Activated naive CD8-positive, alpha-beta T cell treated with anti-CD3 and anti-CD28 coated beads, Interleukin-2, amount 50 U/mL, for 24 hours (primary cell): ENCODE measurements at places on chromosomes 11 and 22.
A peak's percentile ranks its signal among the peaks of the same experiment; 100 is the strongest.

- H3K27ac ChIP-seq, result no peak overlapping the region
- no peak for DNase-seq
- peaks cover 37% of the 10 kb centered on the region for H3K4me1 ChIP-seq
- H3K4me3 ChIP-seq, result no peak overlapping the region
These were observed 51.7 kb downstream of the NAT10 start for GRCh38 chr11:34157163-34157562.

- DNase-seq, result no peak
- no peak overlapping the region for H3K4me3 ChIP-seq
- H3K27ac ChIP-seq, result no peak overlapping the region
- H3K36me3 ChIP-seq, result no peaks in the 10 kb centered on the region
These were observed 55.9 kb upstream of the KIRREL3 start for GRCh38 chr11:127056338-127056971.

- peaks cover 7% of the 10 kb centered on the region for H3K4me1 ChIP-seq
- H3K4me3 ChIP-seq, result no peak overlapping the region
- no peaks in the 10 kb centered on the region for H3K27me3 ChIP-seq
- H3K36me3 ChIP-seq, result peaks cover 4% of the 10 kb centered on the region
- H3K27ac ChIP-seq, result no peak overlapping the region
These were observed 7.1 kb downstream of the NLRX1 start for GRCh38 chr11:119175493-119176077.

DNA sequence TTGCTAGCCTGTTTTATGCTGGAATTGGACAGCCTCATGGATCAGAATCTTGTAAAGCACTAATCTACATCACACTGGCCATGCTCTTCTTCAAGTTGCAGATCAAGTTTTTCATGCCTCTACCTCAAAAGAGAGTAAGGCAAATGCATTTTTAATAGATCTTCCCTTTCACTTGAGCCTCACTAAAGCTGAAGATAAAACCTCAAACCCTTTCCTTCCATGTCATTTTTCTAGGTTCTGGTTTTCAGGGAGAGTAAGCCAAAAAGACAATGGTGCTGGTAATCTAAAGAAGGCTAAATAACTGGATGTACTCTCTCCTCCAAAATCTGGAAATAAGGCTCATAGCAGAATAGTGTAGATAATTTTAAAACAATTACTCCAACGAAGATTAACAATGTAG lies 28.3 kb downstream of the POU2AF1 start:
- peaks cover 3% of the 10 kb centered on the region for H3K4me1 ChIP-seq
- DNase-seq, result no peak
- no peaks in the 10 kb centered on the region for H3K36me3 ChIP-seq
- H3K27me3 ChIP-seq, result no peaks in the 10 kb centered on the region

DNA sequence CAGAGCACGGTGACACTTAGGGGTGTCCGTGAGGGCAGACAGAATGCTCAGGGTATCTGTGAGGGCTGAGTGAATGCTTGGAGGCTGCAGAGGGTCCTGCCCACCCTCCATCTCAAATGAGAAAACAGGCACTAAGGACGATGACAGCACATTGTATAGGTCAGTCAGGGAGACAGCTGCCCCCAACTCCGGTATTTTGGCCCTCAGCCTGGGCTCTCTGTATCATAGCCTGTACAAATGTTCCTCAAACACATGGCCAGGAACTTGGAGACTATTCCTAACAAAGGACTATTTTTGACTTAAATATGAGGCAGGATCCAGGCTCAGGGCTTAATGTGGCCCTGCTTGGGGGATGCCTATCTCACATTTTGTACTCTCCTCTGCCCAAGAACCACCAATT lies 145.4 kb downstream of the OPCML start:
- no peaks in the 10 kb centered on the region for H3K27me3 ChIP-seq
- no peak overlapping the region for H3K4me3 ChIP-seq
- no peaks in the 10 kb centered on the region for H3K36me3 ChIP-seq
- H3K4me1 ChIP-seq, result no peaks in the 10 kb centered on the region

- H3K4me3 ChIP-seq, result no peak overlapping the region
- H3K27me3 ChIP-seq, result peaks cover 2% of the 10 kb centered on the region
- H3K36me3 ChIP-seq, result no peaks in the 10 kb centered on the region
- H3K27ac ChIP-seq, result no peak overlapping the region
- no peaks in the 10 kb centered on the region for H3K4me1 ChIP-seq
These were observed 27.1 kb downstream of the PARVA start for GRCh38 chr11:12404436-12404835.

- peaks cover 2% of the 10 kb centered on the region for H3K4me1 ChIP-seq
- H3K36me3 ChIP-seq, result no peaks in the 10 kb centered on the region
These were observed 2.9 kb upstream of the ABCC8 start for GRCh38 chr11:17479284-17480214.

- H3K4me1 ChIP-seq, result peaks cover 13% of the 10 kb centered on the region
- H3K4me3 ChIP-seq, result no peak overlapping the region
- H3K27me3 ChIP-seq, result peaks cover 34% of the 10 kb centered on the region
- H3K27ac ChIP-seq, result peak overlapping the region; percentile 1
- DNase-seq, result no peak
These were observed 34.9 kb downstream of the JRKL start for GRCh38 chr11:96424693-96425092.

GRCh38 chr11:114197799-114198500 lies 98.2 kb upstream of the NNMT start:
- H3K27me3 ChIP-seq, result no peaks in the 10 kb centered on the region
- H3K4me1 ChIP-seq, result peaks cover 19% of the 10 kb centered on the region
- no peaks in the 10 kb centered on the region for H3K36me3 ChIP-seq
- DNase-seq, result no peak

GRCh38 chr11:3037040-3037944 lies 19.9 kb downstream of the CARS1 start:
- no peak overlapping the region for H3K4me3 ChIP-seq
- peaks cover 48% of the 10 kb centered on the region for H3K36me3 ChIP-seq
- peak; percentile 50 for DNase-seq
- H3K27me3 ChIP-seq, result no peaks in the 10 kb centered on the region
- peaks cover 16% of the 10 kb centered on the region for H3K4me1 ChIP-seq
- H3K27ac ChIP-seq, result no peak overlapping the region

- H3K27ac ChIP-seq, result no peak overlapping the region
- H3K4me3 ChIP-seq, result no peak overlapping the region
- DNase-seq, result no peak
- H3K27me3 ChIP-seq, result peaks cover 3% of the 10 kb centered on the region
- H3K36me3 ChIP-seq, result no peaks in the 10 kb centered on the region
These were observed 92.9 kb upstream of the AMOTL1 start for GRCh38 chr11:94675239-94675638.

- H3K27ac ChIP-seq, result no peak overlapping the region
- peaks cover 4% of the 10 kb centered on the region for H3K27me3 ChIP-seq
- H3K4me1 ChIP-seq, result peaks cover 3% of the 10 kb centered on the region
- no peaks in the 10 kb centered on the region for H3K36me3 ChIP-seq
- DNase-seq, result no peak
These were observed 151.4 kb downstream of the BLID start for GRCh38 chr11:121964591-121964990.

DNA sequence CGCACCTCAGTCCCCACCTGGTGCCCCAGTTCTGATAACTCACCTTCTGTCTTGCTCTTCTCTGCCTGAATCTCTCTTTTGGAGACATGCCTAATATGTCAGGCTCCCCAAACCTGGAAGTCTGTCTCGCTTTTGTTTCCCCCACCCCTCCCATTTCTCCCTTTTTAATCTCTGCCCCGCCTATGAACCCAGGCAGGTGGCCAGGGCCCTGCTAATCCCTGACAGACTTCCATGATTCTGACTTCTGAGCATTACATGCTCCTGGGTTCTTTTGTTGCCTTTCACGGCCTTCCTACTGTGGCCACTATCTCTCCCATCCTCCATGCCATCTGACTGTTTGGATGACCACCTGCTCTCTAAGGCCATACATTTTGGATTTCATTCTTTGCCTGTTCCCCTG lies 1120.9 kb upstream of the CCDC90B start:
- no peak for DNase-seq
- H3K36me3 ChIP-seq, result no peaks in the 10 kb centered on the region
- no peak overlapping the region for H3K27ac ChIP-seq
- H3K4me1 ChIP-seq, result no peaks in the 10 kb centered on the region

DNA sequence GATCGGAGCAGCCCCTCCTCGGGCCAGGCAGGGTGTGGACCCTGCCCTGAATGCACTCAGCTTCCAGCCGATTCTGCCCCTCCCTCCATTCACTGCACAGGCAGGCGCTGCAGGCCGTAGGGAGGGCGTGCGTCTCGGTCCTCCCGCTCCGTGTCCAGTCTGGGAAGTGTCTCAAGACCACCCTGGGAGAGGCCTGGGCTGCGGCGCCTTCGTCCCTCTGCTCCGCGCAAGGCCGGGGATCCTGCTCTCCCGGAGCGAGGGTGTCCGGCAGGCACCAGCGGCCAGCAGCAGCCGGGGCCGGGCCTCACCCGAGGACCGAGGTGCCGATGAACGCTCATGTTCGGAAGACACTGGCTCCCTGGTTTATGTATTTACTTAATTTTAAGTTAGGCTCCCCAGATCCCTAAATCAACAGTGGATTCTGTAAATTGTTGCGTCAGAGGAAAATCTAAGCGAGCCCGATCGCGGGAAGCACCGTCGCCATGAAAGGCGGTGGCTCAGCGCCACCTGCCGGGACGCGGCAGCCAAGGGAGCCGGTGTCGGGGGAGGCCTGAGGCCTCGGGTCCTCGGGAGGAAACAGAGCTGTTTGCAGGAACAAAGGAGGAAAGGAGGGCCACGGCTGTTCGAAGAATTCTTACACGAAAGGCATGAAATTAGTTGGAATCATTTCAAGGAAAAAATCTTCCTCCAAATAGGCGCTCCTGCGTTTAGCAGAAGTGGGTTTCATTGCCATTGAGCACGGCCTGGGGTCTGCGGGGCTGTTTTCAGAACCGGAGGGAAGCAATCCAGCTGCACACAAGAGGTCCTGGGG lies 195.3 kb downstream of the BRD1 start:
- DNase-seq, result peak; percentile 18
- no peaks in the 10 kb centered on the region for H3K36me3 ChIP-seq
- no peaks in the 10 kb centered on the region for H3K27me3 ChIP-seq
- H3K4me3 ChIP-seq, result no peak overlapping the region
- no peaks in the 10 kb centered on the region for H3K4me1 ChIP-seq

- no peaks in the 10 kb centered on the region for H3K27me3 ChIP-seq
- H3K4me3 ChIP-seq, result no peak overlapping the region
- no peak for DNase-seq
- H3K36me3 ChIP-seq, result no peaks in the 10 kb centered on the region
- no peak overlapping the region for H3K27ac ChIP-seq
- no peaks in the 10 kb centered on the region for H3K4me1 ChIP-seq
These were observed 296.3 kb downstream of the BRD1 start for GRCh38 chr22:49531368-49531791.

GRCh38 chr22:49601614-49602321 lies 225.9 kb downstream of the BRD1 start:
- no peak for DNase-seq
- H3K27ac ChIP-seq, result no peak overlapping the region
- H3K4me3 ChIP-seq, result no peak overlapping the region
- peaks cover 2% of the 10 kb centered on the region for H3K4me1 ChIP-seq
- H3K27me3 ChIP-seq, result no peaks in the 10 kb centered on the region
- H3K36me3 ChIP-seq, result peaks cover 17% of the 10 kb centered on the region

- H3K4me3 ChIP-seq, result no peak overlapping the region
- H3K4me1 ChIP-seq, result peaks cover 1% of the 10 kb centered on the region
- H3K27me3 ChIP-seq, result peaks cover 21% of the 10 kb centered on the region
- H3K27ac ChIP-seq, result no peak overlapping the region
- no peak for DNase-seq
These were observed 56.8 kb upstream of the THY1 start for GRCh38 chr11:119479685-119480275.

- no peak overlapping the region for H3K27ac ChIP-seq
- DNase-seq, result no peak
- H3K4me1 ChIP-seq, result peaks cover 32% of the 10 kb centered on the region
- no peak overlapping the region for H3K4me3 ChIP-seq
- no peaks in the 10 kb centered on the region for H3K36me3 ChIP-seq
These were observed 44.5 kb downstream of the SC5D start for GRCh38 chr11:121337078-121337477.

DNA sequence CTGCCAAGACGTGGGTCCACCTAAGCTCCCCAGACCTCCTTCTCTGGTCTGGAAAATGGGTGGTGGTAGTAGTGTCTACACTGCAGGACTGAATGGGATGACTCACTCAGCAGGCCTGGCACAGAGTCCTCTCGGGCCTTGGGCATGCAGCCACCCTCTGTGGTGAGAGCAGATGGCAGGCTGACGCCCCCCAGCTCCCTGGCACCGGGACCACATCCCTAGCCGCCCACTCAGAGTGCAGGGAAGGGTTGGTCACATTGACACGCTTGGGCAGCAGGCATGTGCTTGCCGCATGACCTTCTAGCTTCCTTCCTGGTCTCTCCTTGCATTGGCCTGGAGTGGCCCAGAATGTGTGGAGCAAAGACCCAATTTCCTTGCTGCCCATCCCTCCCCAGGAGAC lies 30.7 kb upstream of the PRODH start:
- H3K27ac ChIP-seq, result no peak overlapping the region
- DNase-seq, result no peak
- no peaks in the 10 kb centered on the region for H3K36me3 ChIP-seq
- peaks cover 3% of the 10 kb centered on the region for H3K4me1 ChIP-seq

DNA sequence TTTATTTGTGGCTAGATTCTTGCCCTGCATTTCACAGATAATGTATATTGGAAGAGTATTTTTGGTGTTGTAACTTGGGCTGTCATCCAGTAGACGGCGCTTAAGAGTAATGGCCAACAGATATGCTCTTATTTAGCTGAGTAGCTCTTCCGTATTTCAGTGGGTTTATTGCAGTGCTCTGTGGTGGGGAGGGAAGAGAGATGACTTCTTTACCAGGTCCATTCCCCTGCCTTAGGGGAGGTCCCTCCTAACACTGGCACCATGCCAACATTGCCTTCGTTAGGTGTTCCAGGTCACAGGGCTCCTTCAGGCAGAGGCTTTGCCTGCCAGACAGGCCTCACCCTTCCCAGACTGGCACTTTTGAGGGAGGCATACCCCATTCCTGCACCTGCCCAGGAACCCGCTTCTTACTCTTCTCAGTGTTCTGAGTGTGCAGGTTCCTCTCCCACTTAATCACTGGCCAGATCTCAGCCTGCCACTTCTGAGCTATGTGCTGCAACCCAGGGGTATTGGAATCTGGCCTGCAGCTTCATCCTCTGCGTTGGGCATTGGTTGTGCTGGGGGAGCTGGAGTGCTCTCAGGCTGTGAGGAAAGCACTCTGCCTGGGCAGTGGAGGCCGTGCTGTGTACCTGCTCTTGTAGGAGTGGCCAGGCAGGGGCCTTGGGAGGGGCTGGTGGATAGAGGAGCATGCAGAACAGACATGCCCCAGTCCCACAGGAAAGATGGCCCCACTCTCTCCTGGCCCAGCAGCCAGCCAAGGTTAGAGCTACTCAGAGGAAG lies 29.4 kb upstream of the SLN start:
- no peak overlapping the region for H3K4me3 ChIP-seq
- H3K27ac ChIP-seq, result no peak overlapping the region
- no peaks in the 10 kb centered on the region for H3K4me1 ChIP-seq
- no peak for DNase-seq
- H3K27me3 ChIP-seq, result peaks cover 38% of the 10 kb centered on the region

GRCh38 chr11:128732471-128733277 lies 38.8 kb downstream of the FLI1 start:
- H3K4me1 ChIP-seq, result peaks cover 99% of the 10 kb centered on the region
- H3K27ac ChIP-seq, result peak overlapping the region; percentile 71
- H3K4me3 ChIP-seq, result no peak overlapping the region
- peaks cover 4% of the 10 kb centered on the region for H3K36me3 ChIP-seq

- DNase-seq, result no peak
- H3K4me3 ChIP-seq, result no peak overlapping the region
- no peaks in the 10 kb centered on the region for H3K36me3 ChIP-seq
- peaks cover 6% of the 10 kb centered on the region for H3K4me1 ChIP-seq
These were observed 61.7 kb downstream of the ME3 start for GRCh38 chr11:86610559-86611341.
